ENCODE measurements at places on chromosomes 2 and 18. TPM values are rescaled to one million over a fixed set of nuclear protein-coding genes. Genes with fewer than 3 reads are reported as not detected.

DNA sequence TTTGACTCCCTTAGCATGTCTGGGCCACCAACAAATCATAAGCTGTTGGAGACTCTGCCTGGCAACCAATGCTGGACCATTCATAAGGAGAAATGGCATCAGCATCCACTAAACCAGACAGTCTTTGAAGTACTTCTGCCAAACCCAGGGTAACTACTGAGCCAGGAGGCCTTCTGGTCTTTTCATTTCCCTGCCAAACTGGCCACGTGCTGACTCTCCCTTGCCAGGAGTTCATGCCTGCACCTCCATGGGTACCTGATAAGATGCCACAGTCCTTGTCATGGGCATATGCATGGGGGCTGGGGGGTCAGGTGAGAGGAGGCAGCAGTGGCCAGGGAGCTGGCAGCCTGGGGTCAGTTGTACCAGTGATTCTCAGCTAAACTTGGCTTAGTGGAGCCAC is 34.2 kb upstream of the DAPL1 start:
- no peak for DNase-seq

PROKR1 gene
- total RNA-seq: 1.5 TPM

SP140 gene
- total RNA-seq: 0.70 TPM

DNA sequence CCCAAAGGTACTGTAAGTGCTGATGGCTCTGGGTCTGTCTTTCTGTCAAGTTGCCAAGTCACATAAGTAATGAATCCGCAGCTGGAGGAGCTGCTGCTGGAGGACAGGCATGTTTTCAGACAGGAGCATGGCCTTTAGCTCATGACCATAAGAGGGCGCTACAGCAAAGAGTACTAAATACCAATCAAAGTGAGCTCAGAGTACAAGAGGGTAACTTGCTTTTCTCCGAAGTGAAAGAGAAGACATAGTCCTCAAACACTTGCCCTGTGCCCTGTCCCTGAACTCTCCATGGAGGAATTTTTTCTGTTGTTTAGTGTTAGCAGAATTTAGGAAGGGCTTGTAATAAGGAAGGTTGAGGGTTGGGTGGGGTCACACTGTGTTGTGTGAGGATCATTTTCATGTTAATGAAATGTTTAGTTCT is 58.0 kb upstream of the EML6 start:
- peak; percentile 73 for DNase-seq

GRCh38 chr18:7940971-7941370 is 373.9 kb downstream of the PTPRM start:
- DNase-seq: no peak

GRCh38 chr2:100674666-100675065 is 111.9 kb downstream of the PDCL3 start:
- DNase-seq: no peak

- no peak for DNase-seq
Measured at GRCh38 chr2:29073933-29074332, 390 bp downstream of the PCARE start.

All from H9 (cell line).